ENCODE measurements at places on chromosomes 6 and 20.

- no peak for DNase-seq
These were observed 24.2 kb upstream of the MYMX start for GRCh38 chr6:44192428-44193041.

- DNase-seq: no peak
These were observed 4.9 kb upstream of the LMBRD1 start for GRCh38 chr6:69801711-69802110.

DNA sequence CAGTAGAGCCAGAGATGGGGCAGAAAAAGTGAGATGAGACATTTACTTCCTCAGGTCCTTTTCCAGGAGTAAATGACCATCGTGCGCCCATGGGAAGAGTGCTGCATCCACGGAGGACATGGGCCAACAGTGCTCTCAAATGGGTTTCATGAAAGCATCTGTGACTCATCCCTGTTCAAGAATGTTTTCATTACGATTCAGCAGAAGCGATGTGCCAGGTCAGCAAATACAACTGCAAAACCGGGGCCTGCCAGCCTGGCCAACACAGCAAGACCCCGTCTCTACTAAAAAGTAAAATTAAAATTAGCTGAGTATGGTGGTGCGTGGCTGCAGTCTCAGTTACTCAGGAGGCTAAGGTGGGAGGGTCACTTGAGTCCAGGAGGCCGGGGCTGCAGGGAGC is 125.1 kb downstream of the LY86 start:
- DNase-seq: peak; percentile 54

DNA sequence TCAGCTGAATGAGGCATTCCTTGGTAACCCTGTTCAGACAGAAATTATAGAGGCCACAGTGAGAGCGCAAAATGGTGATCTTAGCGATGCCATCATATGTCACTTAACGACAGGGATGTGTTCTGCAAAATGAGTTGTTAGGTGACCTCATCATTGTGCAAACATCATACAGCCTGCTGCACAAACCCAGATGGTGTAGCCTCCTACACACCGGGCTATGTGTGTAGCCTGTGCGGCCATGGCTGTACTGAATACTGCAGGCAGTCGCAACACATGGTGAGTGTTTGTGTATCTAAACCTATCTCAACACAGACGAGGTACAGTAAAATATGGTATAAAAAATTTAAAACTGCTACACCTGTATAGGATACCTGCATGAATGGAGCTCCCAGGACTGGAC is 234.1 kb upstream of the PMEPA1 start:
- DNase-seq: no peak

GRCh38 chr20:707451-708110 is 32.0 kb upstream of the SCRT2 start:
- no peak for DNase-seq

DNA sequence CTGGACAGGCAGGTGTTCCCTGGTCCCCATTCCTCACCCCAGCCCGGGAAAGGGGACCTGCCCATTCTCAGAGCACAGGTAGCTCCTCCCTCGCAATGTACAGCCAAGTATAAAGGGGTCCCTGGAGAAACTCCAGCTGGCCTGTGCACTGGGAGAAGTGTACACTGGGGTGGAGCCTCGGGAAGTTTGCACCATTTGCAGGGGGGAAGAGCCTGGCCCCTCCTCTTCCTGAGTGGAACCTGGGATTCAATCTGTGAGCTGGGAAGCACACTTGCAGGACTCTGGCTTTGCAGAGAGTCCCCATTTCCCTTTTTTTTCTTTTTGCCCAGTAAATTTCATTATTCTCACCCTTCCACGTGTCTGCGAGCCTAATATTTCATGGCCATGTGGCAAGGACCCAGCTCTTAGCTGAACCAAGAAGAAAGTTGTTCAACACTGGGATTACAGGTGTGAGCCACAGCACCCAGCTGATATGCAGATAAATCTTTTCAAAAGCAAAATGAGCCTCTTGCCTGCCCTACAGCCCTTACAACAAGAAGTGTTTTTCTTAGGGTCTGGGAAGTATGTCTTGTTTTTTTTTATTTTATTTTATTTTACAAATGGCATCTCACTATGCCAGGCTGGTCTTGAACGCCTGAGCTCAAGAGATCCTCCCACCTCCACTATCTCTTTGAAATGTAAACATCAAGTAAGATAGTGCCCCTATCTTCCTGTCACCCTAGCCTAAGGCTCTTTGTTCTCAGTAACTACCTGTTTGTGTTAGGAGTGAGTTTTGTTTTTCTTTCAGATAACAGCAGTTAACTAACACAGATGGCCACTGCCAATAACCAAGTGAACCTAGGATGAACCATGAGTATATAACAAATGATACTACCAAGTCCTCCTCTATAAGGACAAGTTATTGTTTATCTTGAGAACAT is 9.3 kb upstream of the RNGTT start:
- peak; percentile 7 for DNase-seq

GRCh38 chr6:75975904-75976303 is 96.6 kb downstream of the IMPG1 start:
- DNase-seq: no peak

- no peak for DNase-seq
These were observed 92.1 kb downstream of the ID4 start for GRCh38 chr6:19929312-19929711.

DNA sequence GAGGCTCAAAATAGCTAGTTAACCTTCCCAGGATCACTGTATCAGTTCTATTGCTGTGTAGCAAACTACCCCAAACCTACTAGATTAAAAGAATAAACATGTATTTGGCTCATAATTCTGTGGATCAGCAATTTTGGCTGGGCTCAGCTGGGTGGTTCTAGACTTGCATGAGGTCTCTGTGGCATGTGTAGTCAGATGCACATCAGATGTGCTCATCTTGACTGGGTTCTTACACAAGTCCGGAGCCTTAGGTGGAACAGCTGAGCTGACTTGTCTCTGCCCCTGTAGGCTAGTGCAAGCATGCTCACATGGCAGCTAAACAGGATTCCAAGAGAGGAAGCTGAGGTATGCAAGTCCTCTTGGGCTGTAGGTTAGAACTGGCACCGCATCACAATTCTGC is 173.2 kb upstream of the PRND start:
- no peak for DNase-seq

DNA sequence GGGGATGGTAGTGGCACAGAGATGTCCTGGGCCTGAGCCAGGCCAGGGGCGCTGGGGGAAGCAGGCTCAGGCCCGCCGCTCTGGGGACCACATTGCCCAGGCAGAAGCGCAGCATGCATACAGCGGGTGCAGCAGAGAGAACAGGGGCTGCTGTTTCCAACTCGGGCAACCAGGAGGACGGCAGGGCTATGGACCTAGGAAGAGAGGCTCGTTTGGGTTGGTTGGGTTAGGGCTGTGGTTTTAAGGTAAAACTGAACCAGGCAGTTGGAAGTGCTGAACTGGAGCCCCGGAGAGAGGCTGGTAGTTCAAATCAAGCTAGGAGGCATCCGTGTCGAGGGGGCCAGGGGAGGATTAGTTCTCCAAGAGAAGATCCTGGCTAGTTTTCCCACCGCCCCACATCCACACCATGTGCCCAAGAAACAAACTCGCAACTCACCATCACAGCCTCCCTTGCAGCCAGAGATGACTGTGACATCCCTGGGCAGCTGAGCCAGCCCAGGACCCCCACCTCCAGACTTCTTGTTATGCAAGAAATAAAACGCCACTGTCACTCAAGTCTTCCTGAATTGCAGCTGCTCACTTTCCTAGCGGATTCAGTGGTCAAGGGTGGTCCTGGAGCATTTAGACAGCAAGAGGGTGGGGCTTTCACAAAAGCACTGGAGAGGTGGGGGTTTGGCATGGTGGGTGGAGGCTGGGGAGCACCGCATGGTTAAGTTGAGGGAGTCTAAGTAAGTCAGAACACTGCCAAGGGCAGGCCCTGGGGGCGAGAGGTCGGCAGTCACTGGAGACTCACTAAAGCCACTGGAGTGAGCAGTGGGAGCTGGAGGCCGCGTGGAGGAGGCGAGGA is 161.2 kb downstream of the GRM4 start:
- no peak for DNase-seq

GRCh38 chr20:20020908-20021307 is 3.7 kb downstream of the NAA20 start:
- no peak for DNase-seq

- no peak for DNase-seq
These were observed 23.9 kb downstream of the DUSP22 start for GRCh38 chr6:315921-316752.

- DNase-seq: no peak
These were observed 3.9 kb upstream of the PTPRA start for GRCh38 chr20:2869381-2869780.

- DNase-seq: no peak
These were observed 795.1 kb upstream of the HS3ST5 start for GRCh38 chr6:115137910-115138309.

GRCh38 chr6:160586374-160586773 is 77.7 kb downstream of the LPA start:
- no peak for DNase-seq

DNA sequence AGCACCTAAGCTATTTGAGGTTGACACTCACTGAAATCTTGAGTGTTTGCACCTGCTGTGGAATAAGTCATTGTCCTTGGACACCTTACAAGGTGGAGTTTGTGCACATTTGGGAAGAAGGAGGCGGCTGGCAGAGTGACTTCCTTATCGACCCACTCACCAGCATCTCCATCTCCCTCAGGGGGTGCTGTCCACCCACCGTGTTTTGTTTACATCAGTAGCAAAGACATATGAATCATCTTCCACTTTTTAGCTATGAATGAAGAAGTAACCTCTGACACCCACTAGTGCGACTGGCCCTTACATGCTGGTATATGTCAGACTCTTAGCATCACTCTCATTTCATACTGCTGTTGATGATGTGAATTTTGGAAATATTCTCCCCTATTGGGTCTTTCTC is 119.5 kb upstream of the SGK1 start:
- peak; percentile 38 for DNase-seq

DNA sequence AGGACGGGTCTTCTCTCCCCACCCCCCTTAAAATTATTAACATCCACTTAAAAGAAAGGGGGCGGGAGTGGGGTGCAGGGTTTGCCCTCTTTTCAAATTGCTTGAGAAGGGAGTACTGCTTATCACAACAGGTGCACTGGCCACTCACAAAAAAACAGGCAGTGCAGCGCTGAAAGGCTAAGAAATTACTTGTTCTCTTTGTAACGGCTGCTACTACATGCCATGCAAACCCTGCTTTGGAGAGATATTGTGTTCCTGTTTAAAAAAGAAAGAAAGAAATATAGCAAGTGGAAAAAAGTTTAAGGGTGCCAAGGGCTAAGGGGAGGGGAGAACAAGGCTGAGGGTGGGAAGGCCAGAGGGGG is 312.7 kb upstream of the JARID2 start:
- no peak for DNase-seq

- peak; percentile 18 for DNase-seq
These were observed 60.2 kb downstream of the CTCFL start for GRCh38 chr20:57464642-57465211.
